ENCODE measurements at places on chromosomes 16 and 17.

GRCh38 chr17:47820033-47820789 is 1.4 kb downstream of the OSBPL7 start:
- DNase-seq: no peak

DNA sequence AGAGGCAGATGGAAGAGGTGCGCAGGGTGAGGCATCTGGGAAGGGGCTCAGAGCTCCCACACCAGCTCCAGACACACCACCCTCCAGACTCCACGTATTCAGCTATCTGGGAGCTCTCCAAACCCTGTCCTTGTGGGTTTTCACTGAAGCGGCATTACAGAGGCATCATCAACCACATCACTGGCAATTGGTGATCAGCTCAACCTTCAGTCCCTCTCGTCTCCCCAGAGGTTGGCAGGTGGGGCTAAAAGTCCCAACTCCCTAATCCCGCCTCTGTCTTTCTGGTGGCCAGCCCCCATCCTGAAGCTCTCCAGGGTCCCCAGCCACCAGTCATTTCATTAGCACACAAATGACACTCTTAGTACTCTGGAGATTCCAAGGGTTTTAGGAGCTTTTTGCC is 123.9 kb downstream of the KCNJ12 start:
- no peak for DNase-seq

DNA sequence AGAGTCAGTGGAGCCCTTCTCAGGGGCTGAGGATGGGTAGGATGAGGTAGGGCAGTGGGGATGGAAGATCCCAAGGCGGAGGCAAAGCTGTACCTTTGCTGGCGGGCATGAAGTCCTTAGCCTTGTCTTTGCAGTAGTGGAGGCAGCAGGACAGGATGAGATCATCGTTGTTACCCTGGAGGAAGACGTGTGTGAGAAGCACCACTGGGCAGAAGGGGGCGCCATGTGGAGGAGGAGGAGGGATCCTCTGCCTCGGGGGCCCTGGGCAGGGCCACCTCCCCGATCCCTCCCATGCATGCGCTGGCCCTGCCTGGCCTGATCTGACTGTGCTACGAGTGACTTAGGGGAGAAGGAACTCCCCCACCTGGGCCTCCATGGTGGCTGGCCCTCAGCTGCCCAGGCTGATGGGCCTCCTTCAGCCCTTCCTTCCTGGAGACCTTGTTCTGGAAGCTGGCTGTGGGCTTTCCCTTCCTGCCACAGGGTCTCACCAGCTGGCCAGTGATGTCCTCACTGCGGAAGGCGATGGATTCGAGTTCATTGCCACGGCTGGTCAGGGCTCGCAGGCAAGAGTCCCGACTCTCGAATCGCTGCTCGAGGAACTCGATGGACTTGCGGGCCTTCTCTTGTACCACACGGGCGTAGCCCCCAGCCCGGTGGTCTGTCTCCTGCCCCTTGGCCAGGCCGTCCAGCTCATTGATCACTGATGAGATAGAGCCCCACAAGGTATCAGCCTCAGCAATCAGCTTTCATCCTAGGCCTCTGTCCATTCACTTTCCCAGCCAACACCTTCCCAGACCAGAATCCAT is 10.3 kb downstream of the HIC1 start:
- no peak for DNase-seq

GRCh38 chr17:18300725-18301480 is 13.9 kb downstream of the TOP3A start:
- no peak for DNase-seq

DNA sequence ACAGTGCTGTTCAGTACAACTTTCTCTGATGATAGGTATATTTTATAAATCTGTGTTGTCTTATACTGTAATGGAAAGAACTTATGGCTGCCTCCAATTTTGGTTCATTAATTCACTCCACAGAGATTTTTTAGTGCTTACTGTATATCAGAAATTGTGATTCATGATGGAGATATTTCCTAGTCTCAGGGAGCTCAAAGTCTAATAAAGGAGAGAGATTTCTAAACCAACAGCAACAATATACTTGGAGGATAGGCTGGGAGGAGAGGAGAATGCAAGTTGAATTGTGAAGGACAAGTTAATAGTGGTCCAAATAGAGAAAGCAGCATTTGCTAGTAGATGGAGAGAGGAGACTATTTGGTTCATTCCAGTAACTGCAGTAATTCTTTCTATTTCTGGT is 63.5 kb downstream of the TANC2 start:
- DNase-seq: no peak

Data from substantia nigra (tissue), 51 donors.